ENCODE measurements at places on chromosomes 12 and 14.

DNA sequence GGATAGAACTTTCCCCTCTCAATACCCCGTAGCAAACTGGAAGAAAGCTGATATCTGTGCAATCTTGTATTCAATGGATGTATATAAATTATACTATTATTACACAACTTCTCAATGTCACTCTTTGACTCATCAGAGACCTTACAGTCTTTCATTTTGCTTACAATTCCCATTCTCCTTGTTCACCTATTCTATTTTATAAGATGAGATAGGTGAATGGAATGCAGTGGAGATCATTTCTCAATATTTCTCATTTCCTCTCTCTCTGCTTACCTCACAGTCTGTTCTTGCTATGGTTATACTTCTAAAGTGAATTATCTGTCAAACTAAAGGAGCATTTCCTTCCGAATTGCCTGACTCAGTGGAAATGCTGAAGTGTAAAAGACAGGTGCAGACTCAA, 14.9 kb downstream of the FOXA1 start:
- DNase-seq, result no peak

GRCh38 chr14:103928011-103928890, at the start of gene TDRD9:
TDRD9 (plus strand) TSS chr14:103928456; CDS start chr14:103928510, 54 bp downstream.
- no peak for DNase-seq

DNA sequence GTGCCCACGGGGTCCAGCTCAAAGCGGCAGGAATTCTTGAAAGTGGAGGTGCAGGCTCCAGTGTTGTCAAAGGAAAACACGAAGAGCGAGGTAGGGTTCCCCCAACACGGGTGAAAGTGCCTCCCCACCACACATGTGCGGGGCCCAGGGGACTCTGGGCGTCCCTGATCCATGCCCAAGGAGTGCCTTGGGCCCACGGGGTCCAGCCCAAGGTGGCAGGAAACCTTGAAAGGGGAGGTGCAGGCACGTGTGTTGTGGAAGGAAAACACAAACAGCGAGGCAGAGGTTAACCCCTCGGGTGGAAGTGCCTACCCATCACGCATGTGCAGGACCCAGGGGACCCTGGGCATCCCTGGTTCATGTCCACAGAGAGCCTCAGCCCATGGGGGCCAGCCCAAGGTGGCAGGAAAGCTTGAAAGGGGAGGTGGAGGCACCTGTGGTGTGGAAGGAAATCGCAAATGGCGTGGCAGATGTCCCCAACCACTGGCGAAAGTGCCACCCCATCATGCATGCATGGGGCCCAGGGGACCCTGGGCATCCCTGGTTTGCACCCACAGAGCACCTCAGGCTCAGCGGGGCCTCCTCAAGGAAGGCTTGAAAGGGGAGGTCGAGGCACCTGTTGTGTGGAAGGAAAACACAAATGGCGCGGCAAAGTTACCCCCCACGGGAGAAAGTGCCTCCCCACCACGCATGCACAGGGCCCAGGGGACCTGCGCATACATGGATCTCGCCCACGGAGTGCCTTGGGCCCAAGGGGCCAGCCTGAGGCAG, 584.6 kb downstream of the ALG10 start:
- DNase-seq, result no peak

GRCh38 chr12:51687614-51688013, 96.6 kb downstream of the SCN8A start:
- no peak for DNase-seq

GRCh38 chr12:112025808-112026375, 12.7 kb downstream of the ERP29 start:
- DNase-seq, result no peak
